ENCODE measurements at places on chromosomes 11 and 22.

- no peak for DNase-seq
These were observed 19.4 kb downstream of the MUC5AC start for GRCh38 chr11:1177020-1177770.

DNA sequence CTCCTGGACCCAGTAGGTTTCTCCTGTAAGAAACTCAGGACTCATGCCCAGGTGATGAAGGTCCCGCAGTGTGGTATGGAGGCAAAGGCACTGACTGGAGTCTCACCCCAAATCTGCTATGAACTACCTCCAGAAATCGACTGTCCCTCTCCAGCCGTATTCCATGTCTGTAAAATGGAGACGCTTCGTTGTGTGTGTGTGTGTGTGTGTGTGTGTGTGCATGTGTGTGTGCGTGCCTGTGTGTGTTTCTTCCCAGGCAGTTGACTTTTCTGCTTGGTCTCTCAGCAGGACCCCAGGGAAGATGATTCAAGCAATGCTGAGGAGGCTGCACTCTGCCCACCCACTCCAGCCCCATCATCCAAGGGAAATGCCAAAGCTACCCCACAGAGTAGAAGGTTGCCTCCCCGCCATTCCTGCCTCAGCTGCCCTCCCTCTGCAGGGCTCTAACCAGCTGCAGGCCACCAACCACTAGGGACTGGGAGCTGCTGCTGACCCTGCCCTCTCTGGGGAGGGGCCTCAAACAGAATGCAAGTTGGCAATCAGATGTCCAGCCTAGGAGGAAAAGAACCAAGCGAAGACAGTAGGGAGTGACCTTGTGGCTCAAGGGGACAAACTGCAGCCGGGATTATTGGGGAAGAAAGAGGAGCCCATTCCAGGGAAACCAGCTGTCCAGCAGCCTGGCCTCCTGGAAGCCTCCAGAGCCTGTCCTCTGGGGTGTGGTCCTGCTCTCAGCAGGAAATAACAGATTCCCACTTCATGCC, 56.2 kb downstream of the SLC22A12 start:
- DNase-seq = no peak

DNA sequence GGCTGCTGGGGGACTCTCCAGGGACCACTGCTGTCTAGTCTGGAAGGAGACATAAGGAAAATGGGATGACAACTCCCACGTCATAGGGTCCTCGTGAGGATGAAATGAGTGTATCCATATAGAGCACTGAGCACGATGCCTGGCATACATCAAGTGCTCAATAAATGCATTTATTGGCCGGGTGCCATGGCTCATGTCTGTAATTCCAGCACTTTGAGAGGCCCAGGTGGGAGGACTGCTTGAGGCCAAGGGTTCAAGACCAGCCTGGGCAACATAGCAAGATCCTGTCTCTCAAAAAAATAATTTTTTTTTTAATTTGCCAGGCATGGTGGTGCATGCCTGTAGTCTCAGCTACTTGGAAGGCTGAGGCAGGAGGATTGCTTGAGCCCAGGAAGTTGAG, 12.2 kb upstream of the TPST2 start:
- DNase-seq = no peak

DNA sequence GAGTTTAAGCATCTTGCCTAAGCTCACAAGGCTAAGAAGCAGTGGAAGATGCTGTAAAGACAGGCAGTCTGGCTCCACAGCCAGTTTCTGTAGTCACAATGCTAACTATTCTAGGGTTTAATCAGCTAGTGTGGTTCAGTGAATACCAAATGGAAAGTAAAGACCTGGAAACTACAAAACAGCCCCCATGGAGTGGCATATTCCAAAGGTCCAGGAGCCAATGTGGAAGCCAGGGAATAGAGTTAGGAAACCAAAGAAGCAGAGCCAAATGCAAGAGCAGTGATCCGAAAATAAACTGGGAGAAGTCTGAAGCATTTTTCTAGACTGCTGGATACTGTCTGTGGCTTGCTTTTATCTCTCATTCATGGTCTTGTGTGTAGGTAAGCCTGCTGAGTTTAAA, 731.2 kb upstream of the ANO5 start:
- DNase-seq = no peak

DNA sequence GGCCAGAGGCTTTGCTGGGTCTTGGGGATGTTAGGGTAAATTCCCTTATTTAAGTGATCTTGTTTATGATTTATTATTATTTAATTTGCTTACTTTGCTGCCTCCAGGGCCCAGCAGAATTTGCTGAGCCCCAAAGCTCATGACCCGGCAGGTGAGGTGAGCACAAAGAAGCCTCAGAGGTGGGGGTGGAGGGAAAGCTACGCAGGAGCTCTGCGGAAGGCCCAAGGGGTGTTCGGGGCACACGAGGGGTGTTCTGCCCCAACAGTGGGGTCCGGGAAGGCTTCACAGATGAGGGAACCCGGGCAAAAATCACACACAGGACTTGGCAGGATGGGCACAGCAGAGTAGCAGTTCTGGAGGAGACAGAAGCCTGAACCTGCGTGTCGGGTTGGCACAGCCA, 6.7 kb upstream of the LINC01488 start:
- no peak for DNase-seq

DNA sequence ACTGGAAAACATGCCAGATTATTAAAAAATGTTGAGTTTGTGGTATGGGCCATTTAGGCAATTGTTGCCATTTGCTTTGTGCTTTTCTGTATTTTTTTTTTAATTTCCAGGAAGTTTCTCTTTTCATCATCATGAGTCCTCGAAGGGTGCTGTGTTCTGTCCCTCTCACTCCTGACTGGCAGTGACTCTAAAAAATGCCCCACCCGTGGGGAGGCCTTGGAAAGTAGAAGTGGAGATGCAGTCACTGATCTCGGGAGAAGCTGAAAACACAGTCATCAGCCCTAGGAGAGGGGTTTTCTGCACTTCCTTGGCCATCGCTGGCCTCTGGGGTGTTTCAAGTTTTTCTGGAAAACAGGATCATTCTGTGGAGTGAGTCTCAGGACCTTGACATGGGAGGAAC, 98.5 kb upstream of the GRK3 start:
- DNase-seq = no peak

- no peak for DNase-seq
These were observed 38.9 kb upstream of the SCUBE2 start for GRCh38 chr11:9130297-9130696.
